Cardiac muscle cell (in vitro differentiated cells and primary cell): ENCODE measurements at places on chromosomes 1 and 21. TPM values are rescaled to one million over a fixed set of nuclear protein-coding genes. Genes with fewer than 3 reads are reported as not detected.

- DNase-seq: no peak
Measured at GRCh38 chr21:46115441-46116188, 17.7 kb downstream of the COL6A2 start.

GRCh38 chr1:99269321-99269720 lies 5.0 kb downstream of the PLPPR4 start:
- DNase-seq: no peak

GRCh38 chr1:200971428-200971903 lies 52.0 kb downstream of the KIF21B start:
- no peak for DNase-seq

DNA sequence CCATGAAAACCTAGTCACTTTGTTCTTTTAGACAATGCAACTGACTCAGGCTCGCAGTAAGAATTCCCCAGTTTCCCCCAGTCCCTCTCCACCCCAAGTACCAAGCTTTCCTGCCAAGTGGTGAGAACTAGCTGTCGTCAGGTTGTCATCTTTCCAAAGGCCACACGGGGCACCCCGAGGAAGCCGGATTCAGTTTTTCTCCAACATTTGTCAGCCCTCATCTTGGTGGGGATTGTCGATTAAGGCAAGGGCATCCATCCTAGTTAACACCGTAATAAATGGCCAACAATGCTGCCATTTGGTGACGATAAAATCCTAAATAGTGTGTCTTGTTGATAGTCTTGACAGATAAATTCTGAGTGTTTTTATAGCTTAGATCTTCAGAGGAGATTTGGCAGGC lies 55.9 kb upstream of the PROX1 start:
- DNase-seq: peak; percentile 32

DNA sequence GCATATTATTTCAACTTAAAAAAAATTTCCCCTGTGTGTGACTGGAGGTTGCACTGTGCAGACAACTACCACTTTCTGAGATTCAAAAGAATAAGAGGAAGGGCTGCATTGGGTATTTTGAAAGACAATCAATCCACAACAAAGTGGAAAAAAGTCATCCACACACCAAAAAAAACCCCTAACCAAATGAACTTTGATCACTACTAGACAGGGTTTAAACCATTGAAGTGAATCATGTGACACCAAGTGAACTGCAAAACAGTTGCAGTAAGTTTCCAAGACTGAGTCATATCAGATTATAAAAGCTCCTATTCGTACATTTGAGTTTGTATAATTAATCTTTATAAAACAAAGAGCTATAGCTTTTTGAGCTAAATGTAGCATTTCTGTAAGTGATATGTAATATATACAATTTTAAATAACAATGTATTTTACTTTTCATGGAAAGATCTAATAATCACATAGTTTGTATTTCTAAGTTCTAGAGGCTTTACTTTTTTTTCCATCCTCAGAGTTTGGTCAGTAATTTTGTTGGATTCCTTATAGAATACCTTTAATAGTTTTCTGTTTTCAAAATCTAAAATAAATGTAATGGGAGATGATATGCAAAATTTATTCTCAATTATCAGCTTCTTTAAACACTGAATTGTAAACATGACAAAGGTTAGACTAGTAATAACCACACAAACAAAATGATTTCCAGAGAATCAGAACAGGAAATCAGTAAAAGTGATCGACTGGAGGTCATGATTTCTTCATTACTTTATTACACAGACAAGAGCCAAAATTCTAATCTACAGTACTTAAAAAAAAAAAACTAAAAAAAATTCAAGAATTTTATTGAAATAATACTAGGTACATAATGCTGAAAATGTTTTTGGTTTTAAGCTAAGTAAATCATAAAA lies 50.5 kb upstream of the GFI1 start:
- no peak for DNase-seq

GRCh38 chr1:208170252-208170651 lies 73.9 kb downstream of the PLXNA2 start:
- no peak for DNase-seq

DNA sequence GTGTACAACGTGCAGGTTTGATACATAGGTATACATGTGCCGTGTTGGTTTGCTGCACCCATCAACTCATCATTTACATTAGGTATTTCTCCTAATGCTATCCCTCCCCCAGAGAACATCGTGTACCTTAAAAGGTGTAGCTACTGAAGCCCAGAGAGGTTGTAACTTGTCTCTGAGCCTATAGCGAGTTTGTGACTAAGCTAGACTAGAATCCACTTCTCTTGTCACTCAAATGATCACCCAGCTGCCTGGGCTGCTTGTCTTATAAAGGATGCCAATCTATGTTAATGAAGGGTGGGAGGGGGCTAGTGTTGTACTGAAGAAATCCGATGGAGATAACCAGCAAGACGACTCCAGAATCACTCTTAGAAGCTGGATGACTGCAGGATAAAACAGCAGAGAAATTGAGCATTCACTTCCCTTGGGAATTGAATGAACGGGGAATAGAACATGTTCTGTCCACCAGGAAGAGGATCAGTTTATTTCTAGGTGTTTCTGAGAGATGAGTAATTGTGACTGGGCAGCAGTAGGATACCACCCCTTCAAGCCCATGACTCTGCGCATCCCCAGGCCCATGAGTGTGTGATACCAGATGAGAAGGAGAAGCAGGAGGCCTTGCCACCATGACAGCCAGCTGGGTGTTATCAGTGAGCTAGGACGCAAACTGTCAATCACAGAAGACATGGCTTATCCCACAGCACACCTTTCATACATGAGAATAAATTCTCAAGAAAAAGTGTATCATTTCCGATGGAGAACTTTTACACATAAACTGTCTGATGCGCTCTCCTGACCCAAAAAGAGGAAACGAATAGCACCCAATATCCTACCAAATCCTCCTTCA lies 390.4 kb downstream of the NTNG1 start:
- no peak for DNase-seq

DNA sequence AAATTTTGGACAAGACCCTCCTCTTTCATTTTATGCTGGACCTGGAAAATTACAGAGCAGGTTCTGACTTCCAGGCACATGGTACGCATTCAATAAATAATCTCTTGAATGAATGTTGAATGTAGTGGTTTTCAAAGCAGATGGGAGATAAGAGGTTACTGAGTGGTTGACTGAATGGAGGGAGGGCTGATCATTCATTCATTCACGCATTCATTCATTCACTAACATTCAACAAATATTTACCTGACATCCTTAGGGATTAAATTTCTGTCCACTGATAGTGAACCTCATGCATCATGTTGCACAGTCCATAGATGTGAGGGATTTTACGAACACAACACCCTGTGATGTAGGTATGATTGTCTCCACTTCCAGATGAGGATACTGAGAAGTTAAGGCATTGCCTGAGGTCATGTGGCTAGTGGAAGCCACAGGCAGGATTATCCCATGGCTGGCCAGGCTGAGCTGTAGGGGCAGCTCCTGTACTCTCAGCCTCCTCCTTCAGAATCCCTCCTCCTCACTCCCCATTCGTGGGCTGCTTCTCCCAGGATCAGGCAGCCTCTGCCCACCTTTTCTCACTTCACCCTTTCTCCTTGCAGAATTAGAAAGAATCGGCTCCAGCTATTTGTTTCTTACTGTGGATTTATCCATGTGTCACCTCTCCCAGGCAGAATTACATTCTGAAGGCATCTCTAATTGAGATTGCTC lies 48.4 kb upstream of the ATP5PO start:
- DNase-seq: no peak

DNA sequence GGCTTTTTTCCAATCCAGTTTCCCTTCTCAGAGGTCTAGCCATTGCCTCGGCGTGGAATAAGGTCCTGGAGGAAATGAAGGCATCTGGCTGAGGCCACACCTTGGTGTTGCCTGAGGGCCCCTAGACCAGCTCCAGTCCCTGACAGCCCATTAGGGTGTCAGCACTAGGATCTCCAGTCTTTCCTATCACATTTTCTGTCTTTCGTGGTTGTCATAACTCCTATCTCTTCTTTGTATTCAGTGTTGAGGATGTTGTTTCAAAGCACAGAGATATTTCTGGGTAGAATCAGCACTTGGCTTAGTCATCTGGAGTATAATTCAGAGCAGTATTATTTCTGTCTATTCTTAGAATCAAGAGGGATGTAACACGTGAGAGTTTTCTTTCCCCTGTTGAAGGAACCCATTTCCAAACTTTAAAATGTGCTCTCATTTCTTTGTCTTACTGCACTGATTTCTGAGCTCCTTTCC lies 844.3 kb downstream of the KCNT2 start:
- no peak for DNase-seq

CFAP410 gene
- 34.0 and 37.1 TPM in 2 replicates for polyA plus RNA-seq

ERG gene
- polyA plus RNA-seq: 0.94 TPM in 1 of 2 replicates, not detected in the other

PDE4B gene
- polyA plus RNA-seq: 0.65 and 4.8 TPM in 2 replicates

GRIK3 gene
- 0.27 TPM in 1 of 2 replicates, not detected in the other for polyA plus RNA-seq

PFKFB2 gene
- 3.6 and 6.0 TPM in 2 replicates for polyA plus RNA-seq

HIVEP3 gene
- polyA plus RNA-seq: 0.62 and 1.4 TPM in 2 replicates

PADI2 gene
- 0.11 and 0.46 TPM in 2 replicates for polyA plus RNA-seq

UBE2U gene
- polyA plus RNA-seq: 0.66 TPM in 1 of 2 replicates, not detected in the other

BTBD8 gene
- 2.7 and 3.1 TPM in 2 replicates for polyA plus RNA-seq

DCST2 gene
- 1.1 and 3.8 TPM in 2 replicates for polyA plus RNA-seq

TMEM82 gene
- not detected in 2 replicates for polyA plus RNA-seq

CLCNKB gene
- polyA plus RNA-seq: 24.8 and 84.3 TPM in 2 replicates

TRIM67 gene
- polyA plus RNA-seq: not detected in 2 replicates
